ENCODE measurements at places on chromosomes 6 and 20.

GRCh38 chr20:33653218-33653899, 8.8 kb upstream of the C20orf144 start:
- DNase-seq, result no peak

DNA sequence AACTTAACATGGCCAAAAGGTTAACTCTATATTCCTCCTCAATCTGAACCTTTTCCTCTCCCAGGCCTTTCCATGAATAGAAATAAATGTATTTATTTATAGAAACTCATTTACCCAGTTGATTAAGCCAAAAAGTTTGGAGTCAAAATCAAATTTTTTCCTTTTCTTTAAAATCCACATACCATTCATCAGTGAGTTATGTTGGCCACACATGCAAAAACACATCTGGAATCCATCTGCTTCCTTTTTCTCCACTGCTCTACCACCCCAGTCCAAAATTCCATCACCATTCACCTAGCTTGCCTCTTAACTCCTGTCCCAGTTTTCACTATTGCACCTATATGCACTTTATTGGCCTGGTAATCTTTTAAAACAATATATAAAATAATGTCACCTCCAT, 62.4 kb upstream of the TMEM200A start:
- DNase-seq, result no peak

GRCh38 chr6:429515-430121, 38.1 kb downstream of the IRF4 start:
- DNase-seq, result no peak

- no peak for DNase-seq
Measured at GRCh38 chr6:114187563-114187962, 155.3 kb downstream of the HS3ST5 start.

GRCh38 chr20:51389543-51390264, 152.8 kb downstream of the NFATC2 start:
- no peak for DNase-seq

DNA sequence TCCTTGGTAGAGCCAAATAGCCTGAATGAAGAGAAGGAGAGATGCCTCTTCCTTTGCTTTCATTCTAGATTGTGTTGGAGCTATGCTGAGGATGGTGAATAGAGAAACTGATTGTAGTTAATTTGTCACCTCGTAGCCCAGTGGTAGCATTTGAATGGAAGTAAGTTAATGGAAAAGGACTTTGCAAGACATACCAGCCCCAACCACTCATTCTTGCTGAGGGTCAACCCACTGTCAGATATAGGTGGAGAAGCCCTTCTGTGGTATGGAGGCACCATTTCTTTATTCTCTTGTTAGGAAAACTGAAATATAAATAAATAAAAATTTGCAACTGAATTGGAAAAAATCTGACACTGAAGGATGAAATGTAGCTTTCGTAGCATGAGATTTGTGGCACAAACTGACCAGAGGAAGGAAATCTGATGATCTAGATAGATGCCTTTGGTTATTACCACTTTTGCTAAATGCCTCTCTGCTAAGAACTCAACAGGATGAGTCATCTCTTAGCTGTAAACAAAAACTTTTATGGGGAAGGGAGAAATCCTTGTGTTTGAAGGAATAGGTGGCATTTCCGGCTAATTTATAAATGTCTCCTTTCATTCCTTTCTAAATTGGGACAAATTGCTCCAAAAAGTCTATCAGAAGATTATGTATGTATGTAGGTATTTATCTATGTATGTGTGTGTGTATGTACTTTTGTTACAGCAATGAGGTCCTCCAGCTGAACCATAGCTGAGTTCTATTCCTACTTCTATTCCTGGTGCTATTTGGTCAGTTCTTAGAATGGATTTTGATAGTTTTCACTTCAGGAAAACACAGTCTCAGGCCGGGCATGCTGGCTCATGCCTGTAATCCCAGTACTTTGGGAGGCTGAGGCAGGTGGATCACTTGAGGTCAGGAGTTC, 76.5 kb upstream of the SUPT3H start:
- no peak for DNase-seq

DNA sequence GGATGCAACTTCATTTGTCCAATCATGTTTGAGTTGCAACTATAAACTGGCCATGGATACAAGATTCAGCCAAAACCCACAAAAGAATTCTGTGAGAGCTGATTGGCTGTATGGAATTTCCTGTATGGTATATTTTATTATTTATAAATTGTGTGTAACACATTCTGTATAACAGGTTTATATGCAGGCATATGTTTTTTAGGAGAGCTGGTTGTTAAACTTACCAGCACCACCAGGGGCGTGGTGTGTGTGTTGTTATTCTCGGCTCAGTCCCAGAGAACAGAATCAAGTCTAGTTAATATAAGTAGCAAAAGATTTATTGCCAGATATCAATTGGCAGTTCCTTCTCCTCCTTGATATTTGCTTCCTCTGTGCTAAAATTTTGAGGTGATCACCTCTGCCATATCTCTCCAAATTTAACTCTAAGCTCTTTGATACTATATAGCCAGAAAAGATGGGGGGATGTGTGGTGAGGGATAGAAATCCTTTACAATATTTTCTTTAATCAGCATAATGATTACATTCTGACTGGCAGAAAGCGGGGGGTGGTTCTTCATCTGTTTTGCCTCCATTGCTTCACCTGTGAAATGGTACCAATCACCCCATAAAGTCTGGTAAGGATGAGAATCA, 22.9 kb downstream of the CNBD2 start:
- DNase-seq, result no peak

GRCh38 chr6:410555-411395, 19.2 kb downstream of the IRF4 start:
- no peak for DNase-seq

DNA sequence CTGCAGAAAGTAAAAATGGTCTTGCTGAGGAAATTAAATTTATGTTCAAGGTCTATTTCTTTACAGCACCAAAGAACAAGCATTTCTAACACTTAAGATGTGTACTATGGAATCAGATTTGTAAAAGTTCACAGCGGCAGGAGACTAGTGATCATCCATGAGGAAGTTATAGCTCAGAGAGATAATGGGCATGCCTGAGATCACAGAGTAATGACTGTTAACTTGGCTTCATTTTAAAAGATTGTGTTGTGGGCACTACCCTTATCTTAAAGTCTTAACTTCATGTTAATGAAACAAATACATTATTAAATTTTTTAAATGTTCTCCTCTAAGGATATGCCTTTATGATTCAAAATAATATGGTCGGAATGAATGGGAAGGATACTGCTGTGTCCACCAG, 168.6 kb downstream of the GMPR start:
- no peak for DNase-seq

GRCh38 chr6:27863962-27864905, 48.0 kb downstream of the OR2B2 start:
- no peak for DNase-seq

- DNase-seq, result no peak
Measured at GRCh38 chr20:34403063-34403827, 40.2 kb downstream of the ITCH start.

DNA sequence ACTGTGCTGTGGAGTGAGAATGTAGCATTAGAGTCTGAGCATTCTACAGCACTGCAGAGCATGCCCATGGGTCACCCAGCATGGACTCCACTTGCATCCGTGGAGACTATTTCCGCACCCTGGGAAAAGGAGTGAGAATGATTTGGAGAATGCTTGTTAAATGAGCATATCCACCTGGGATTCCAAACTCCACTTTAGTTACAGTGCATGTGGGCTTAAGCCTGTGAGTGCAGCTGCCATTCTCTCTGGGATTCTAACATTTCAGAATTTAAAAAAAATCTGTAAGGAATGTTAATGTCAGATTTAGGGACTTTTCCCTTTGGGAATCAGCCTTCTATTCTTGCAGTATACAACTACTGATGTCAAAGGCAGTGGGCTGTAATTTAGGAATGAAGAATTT, 33.4 kb downstream of the KIF25 start:
- no peak for DNase-seq

DNA sequence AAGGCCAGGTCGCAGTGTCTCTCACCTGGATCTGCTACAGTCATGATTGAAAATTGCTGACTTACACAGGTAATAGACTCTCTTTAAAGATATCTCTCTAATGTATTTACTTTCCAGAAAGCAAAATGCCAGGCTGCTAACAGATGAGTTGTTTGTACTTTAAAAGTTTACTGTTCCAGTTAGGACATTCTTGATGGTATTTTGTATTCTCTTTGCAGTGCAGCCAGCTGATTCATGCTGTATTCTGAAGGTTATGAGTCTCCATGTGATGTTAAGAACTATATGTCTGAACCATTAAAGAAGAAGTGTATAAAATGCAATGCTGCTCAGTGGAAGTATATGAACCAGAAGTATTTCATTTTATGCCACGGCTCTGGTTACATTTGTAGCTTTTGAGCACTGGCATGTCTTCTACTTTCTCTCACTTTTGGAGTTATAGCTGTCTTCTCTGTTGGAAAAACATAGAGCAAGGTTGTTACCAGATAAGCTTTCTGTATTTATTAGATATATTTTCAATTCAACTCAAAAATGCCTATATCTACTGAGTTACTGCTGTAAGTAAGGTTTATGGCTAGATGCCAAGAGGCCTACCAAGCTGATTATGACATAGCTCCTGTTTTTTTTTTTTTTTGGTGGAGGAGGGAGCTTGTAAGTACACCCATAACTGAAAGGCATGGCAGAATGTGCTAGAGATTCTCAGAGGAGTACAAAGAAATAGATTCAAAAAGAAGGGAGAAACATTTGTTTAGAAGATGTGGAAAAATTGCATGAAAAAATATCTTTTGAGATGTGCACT, 130.5 kb upstream of the MAN1A1 start:
- DNase-seq, result no peak

GRCh38 chr6:55327169-55327568, at the start of gene GFRAL:
Gene GFRAL, plus strand, starts transcription at chr6:55327469. Its CDS starts 86 bp downstream, at chr6:55327555.
- no peak for DNase-seq

DNA sequence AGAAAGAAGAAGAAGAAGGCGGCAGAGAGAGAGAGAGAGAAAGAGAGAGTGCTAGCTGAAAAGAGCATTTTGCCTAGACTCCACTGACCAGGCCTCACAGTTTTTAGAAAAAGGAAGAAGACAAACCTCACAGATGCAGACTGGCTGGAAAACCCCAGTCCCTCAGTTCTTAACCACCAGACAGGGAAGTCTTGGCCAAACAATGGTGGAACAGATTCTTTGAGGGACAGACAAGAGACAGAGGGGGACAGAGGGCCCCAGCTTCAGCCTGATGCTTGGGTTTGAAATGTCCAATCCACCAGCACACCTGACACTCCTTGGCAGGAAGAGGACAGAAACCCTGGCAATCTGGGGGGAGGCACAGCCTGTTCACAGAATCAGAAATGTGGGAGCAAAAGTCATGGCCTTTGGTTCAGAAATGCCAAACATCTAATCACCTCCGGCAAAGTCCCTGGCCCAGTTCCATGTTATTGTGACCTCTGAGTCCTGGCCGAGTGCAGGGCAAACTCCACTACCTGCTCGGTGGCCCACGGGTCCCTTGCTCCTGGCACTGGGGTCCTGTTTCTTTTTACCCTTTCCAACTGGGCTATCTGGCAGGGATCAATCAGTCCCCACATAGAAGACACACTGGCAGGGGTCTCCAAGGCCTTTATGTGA, 235.2 kb downstream of the LY86 start:
- DNase-seq, result no peak

DNA sequence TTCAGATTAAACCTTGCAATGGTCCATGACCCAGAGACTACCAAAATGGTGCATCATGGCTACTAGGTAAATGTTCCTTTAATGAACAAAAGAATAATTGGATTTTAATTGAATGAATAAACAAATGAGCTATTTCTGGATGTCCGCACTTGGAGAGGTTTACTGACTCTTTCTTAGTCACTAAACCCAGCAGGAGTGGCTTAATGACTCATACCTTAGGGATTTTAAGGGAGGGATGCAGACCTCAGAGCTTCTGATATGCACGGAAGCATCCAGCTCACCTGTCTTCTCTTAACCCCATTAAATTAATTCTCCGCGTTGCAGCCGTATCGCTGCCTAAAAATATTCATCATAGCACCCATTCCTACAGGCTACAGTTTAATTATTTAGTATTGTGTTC, 970.0 kb upstream of the SLC35B3 start:
- no peak for DNase-seq

- no peak for DNase-seq
Measured at GRCh38 chr6:142855893-142856623, 88.9 kb downstream of the HIVEP2 start.

DNA sequence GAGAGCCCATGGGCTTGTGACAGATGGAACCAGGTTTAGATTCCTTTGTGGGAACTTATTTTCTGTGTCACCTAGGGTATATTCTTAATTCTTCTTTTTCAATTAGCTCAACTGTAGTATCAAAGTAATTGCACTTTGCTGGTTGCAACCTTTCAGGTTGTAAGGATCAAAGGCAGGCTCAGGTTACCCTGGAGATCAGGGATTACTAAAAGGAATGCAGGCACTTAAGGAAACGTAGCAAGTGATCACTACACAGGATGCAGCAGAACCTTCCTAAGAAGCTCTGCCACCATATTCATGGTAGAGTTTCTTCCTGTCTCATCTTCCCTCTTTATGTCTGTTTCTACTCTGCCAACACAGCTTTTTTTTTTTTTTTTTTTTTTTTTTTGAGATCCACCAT, 133.2 kb upstream of the JAG1 start:
- DNase-seq, result no peak

GRCh38 chr20:4488407-4489339, 233.0 kb upstream of the PRND start:
- no peak for DNase-seq

DNA sequence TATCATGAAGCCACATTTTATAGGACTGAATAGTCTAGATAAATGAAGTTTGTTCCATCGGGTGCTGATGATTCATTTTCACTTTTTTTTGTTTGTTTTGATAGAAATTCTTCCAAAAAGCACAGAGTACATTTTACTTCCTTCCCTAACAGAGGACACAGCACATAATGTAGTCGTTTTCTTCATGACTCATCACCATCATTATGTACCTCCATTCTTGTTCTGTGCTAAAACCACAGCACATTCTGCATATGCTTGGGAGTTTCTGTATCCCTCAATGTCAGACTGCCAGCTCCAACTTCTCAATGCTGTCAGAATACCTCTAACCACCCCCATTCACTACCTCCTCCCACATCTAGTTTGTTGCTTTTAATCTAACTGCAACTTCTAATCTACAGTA, 1004.9 kb upstream of the ADGRB3 start:
- DNase-seq, result no peak

DNA sequence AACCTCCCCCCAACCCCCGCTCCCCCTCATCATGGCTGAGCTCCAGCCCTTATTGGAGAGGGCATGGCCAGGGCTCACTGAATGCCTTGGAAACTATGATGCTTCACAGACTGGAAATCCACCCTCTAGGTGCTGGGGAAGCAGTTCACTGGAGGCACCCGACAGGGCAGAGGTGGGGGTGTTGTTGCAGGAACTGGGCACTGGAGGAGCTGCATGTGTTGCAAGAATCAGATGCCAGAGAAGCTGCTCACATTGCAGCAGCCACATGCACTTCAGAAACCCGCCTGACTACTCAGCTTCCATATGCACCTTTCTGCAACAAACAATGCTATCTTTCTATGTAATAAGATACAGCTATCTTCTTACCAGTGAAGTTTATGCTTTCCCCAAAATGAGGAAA, 7.9 kb upstream of the TBPL1 start:
- no peak for DNase-seq

Measured in stimulated activated CD4-positive, alpha-beta T cell treated with anti-CD3 and anti-CD28 coated beads, Interleukin-4, amount 100 ng/mL, for 4 hours (primary cell).